Muscle of leg (tissue), 16 donors: ENCODE measurements at places on chromosomes 3 and 15. TPM values are rescaled to one million over a fixed set of nuclear protein-coding genes. Genes with fewer than 3 reads are reported as not detected.

- no peaks in the 10 kb centered on the region for H3K27me3 ChIP-seq
- no peak overlapping the region for H3K4me3 ChIP-seq
- no peaks in the 10 kb centered on the region for H3K36me3 ChIP-seq
- no peak overlapping the region for H3K27ac ChIP-seq
Observed at GRCh38 chr3:43742920-43743319, 52.2 kb downstream of the ABHD5 start.

The GTF2A2 gene
- 79.1 TPM for total RNA-seq

The ZBTB47 gene
- total RNA-seq = 25.9 TPM

DNA sequence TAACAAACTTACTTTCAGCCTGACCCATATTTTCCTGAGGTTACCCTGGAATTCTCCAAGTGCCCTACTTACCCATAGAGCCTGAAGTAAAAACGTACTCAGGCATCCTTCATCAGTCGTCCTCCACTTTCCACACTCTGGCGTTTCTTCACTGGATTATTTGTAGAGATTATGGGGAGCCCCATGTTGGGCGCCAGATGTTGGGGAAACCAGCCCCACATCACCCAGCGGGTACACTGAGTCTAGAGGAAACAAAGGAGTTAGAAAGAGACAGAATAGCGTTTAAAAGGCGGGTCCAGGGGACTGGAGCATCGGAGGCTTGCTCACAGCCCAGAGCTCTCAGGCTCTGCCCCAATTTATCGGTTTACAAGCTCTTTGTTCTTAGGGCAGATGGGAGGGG is 9.7 kb upstream of the SLC28A2 start:
- no peaks in the 10 kb centered on the region for H3K36me3 ChIP-seq
- H3K4me1 ChIP-seq = no peaks in the 10 kb centered on the region
- no peak overlapping the region for H3K4me3 ChIP-seq
- no peak overlapping the region for H3K27ac ChIP-seq

The PAQR5 gene
- 0.13 TPM for total RNA-seq

DNA sequence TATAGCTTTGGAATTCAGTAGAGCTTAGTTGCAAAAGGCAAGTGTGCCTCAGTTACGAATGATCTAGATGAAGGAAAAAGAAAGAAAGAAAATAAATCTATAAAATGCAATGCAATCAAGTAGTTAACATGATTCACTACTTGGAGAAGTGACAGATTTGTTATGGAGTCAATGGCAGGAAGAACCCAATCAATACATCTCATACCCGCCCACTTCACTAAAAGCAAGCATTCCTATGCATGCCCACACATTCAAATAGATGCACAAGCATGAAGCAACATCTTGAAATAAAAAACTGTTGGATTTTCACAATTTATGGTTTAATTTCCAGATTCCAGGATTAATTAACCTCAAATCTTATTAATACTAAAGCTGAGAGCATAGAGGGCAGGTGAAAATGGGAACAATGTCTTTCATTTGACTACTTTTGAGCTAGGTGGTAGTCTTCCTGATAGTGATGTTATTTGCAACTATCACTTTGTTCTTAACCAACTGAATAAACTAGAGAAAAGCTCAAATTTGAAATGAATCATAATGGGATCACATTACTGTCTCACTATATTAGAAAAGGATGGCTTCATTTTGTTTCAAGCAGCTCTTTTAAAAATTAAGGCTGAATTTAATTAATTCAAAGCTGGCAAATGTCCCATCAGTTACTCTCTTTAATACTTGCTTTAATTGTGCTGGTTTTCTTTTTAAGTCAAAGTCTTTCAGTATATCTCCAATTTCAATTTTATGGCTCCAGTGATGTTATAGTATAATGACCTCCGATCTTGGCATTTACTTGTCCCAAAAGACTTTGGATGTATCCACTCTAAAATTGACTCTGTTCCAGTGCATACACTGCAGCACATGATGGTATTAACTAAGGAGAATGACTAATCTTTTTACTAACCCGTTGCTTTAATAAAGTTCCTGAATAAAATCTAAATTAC is 46.7 kb upstream of the CCDC50 start:
- peak; percentile 44 for DNase-seq
- no peaks in the 10 kb centered on the region for H3K4me1 ChIP-seq
- H3K27ac ChIP-seq = no peak overlapping the region

The GPR87 gene
- total RNA-seq = not detected
